ENCODE measurements at places on chromosomes 1 and 21.

GRCh38 chr1:151058692-151059091 lies 730 bp downstream of the CDC42SE1 start:
- no peak for DNase-seq

GRCh38 chr1:230979952-230980351 lies 1.1 kb downstream of the ARV1 start:
- no peak for DNase-seq

- DNase-seq: peak; percentile 82
These were observed 559 bp downstream of the BACH1 start for GRCh38 chr21:29299046-29299915.

DNA sequence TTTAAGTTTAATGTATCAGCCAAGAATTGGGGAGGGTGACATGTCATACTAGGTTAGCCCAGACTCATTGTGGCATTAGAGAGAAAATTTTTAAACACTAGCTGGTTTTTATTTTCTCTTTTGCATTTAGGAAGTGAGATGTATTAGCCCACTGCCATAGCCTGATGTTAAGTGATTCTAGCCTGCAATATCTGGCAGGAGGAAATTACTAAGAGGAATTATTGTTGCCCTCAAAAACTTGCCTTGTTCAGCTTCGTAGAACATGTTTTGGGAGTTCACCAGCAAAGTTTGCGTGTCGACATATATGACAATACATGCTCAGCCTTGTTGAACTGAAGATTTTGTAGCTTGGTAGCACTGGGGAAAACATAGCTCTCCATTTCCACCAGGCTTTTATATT lies 12.5 kb downstream of the ADAM30 start:
- no peak for DNase-seq

DNA sequence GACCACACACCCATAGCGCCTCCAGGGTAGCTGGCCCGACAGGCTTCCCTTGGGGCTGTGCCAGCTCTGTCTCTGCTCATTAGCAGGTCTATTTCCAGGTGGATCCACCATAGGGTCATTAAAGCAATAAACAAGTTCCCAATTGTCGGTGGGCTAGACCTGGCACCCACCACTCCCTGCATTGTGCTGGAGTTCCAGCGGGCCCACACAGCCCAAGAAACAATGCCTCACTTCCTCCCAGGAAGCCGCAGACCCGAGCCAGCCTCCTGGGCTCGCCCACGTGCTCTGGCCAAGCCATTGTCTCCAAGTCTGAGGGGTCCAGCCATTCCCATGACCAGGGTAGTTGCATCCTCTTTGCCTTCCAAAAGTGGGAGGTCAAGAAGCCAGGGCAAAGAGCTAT lies 27.5 kb upstream of the SOX13 start:
- no peak for DNase-seq
